Stimulated activated CD8-positive, alpha-beta memory T cell treated with anti-CD3 and anti-CD28 coated beads, Interleukin-4, amount 100 ng/mL, for 4 hours (primary cell): ENCODE measurements at places on chromosomes 5 and 9.

GRCh38 chr5:135642488-135642870 lies 63.7 kb upstream of the CXCL14 start:
- no peak for DNase-seq

GRCh38 chr9:136806067-136806466 lies 1.7 kb upstream of the RABL6 start:
- DNase-seq = no peak

DNA sequence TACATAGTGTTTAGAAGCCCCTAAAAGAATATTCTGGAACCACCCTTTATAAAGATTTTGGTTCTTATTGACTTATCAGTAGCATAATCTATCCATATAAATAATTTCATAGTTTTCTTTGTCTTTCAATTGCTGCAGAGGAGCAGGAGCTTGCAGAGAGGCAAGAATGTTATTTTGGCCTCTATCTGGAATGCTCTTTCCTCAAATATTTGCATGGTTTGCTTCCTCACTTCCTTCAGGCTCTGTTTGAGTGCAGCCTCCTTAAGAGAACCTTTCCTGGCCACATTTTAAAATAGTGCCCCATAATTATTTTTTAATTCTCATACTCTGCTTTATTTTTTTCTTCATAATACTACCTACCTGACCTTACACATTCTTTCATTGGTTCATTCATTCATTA lies 1.5 kb downstream of the C5 start:
- no peak for DNase-seq

DNA sequence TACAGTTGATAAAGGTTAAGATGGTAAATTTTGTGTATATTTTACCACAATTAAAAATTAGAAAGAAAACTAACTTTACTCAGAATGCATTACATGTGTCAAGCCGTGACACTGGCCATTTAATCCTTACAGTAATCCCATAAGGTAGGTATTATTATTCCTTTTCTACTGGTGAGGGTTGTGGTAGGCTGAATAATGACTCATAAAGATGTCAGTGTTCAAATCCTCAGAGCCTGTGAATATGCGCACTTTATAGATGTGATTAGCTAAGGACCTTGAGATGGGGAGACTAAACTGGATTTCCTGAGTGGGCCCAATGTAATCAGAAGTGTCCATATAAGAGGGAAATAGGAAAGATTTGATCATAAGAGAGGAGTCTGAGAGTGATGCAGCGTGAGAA lies 288.1 kb downstream of the TMEM167A start:
- no peak for DNase-seq

GRCh38 chr9:16136961-16137360 lies 584.1 kb downstream of the CCDC171 start:
- DNase-seq = no peak

GRCh38 chr5:115472271-115473025 lies 72.1 kb downstream of the FEM1C start:
- no peak for DNase-seq
